Suppressor macrophage (primary cell): ENCODE measurements at places on chromosomes 3 and 15.

DNA sequence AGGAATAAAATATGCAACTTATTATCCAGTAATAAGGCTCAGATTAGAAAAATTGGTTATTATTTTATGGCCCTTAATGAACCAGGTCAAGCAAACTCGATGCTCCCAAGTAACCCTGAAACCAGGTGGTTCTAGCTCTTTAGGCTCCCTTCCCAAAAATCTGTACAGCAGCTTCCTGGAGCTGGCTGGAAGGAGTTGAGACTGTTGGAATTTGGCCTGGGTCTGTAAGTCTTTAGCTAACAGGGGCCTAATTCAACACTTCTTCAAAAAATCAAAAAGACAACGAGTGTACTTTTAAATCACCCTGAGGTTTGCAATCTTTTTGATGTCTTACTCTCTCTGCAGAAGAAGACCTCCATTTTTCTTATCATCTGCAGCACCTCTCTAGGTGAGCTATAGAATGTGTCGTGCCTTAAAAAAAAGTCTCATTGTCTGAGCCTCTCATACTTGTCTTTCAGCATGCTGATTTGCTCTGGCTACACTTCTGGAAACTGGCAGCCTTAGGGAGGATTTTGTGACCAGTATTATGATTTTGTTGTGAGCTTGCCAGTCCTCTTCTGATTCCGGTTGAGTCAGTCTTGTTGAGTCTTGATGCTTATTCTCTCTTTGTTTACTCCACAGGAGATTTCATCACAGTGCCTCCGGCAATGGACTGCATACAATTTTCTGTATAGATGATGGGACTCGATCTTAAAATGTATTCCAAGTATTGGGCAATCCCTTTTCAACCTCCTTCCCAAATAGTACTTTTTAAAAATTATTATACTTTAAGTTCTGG lies 235.0 kb upstream of the KBTBD8 start:
- no peak for DNase-seq

- no peak for DNase-seq
Measured at GRCh38 chr3:171817074-171817800, 7.0 kb upstream of the PLD1 start.

DNA sequence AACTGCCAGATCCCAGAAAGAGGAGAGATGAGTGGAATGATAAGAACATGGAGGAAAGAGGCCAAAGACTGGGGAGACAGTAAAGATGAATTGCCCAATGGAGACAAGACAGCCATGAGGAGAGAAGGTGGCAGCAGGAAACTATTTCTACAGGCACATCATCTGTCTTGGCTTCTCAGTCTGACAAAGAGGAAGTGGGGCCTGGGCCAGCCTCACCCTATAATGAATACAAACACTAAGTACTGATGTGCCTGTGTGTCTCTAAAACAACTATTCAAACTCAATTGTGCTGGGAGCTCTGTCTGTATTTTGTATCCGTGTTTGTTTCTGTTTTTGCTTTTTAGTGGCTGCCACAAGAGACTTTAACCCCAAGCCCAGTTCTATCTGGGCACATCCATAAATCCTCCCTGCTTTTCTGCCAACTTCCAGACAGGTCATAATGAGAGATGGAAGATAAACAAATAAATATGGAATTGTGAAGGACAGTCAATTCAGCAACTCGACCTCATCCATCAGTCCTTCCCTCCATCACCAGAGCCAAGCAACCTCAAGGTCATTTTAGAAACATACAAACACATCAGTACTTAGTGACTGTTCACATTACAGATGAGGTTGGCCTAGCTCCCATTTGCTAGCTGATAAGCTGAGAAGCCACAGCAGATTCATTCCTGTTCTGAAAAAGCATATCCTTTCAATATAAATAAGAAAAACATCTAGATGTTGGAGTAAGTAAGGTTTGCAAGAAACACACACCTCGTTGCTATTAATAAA lies 116.7 kb downstream of the CADPS start:
- no peak for DNase-seq

DNA sequence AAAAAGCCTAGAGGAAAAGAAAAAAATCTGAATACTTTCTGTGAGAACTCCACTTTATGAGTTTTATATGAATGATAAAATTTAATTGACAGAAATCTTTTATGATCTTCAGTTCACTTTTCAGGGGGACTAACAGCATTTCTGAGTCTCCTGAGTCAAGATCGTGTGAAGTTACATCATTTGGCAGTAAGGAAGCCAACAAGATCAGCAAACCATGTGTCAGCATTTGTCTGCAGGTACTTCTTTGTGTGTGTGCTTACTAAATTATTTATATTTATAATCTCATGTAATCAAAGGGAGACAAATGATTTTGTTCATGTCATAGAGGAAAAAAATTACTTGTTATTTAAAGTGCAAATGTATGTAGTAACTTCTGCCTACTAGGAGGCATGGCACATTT lies 217.6 kb downstream of the MBNL1 start:
- DNase-seq: no peak

DNA sequence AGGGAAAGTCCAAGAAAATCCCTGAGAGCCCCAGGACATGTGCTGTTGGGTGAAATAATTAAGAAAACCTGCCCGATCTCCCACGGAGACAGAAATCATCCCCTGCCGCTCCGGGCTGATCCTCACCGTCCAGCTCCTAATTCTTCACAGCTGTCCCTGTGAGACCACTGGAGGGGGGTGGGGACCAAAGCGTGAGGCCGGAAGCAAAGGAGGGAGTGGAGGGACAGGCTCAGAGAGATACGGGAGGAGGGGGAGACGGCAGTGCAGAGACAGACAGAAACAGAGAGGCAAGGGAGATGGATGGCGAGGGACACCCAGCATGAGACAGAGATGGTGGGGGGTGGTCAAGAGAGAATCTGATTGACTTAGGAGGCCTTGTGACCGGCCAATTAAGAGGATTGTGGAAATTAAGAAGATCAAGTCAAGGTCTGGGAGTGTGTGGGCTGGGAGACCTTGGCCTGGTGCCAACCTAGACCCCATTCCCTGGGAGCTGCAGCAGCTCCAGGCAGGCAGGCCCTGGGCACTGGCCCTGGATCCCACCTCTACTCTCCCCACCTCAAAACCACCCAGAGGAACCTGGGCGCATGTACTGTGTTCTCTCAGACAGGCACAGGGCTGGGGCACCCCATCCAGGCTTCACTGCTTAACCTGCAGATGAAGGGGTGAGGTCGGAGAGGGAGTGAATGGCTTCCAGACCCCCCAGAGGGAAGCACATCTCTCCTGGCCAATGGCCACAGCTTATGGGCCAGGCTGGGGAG lies 113.2 kb upstream of the ALDH1A3 start:
- DNase-seq: no peak

GRCh38 chr15:25246641-25247406 lies 192.0 kb downstream of the UBE3A start:
- DNase-seq: no peak

DNA sequence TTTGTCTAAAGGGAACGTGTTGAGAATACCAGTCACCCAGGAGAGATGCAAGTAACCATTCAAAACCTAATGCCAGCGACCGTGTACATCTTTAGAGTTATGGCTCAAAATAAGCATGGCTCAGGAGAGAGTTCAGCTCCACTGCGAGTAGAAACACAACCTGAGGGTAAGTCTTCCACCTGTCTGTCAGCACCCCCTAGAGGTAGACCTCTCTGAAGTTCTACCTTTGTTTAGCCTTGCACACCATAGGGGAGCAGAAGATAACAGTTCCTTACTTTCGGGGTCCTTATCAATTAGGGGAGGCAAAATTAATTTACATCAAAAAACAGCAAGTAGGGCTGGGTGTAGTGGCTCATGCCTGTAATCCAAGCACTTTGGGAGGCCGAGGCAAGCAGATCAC lies 124.4 kb downstream of the HCN4 start:
- DNase-seq: no peak

DNA sequence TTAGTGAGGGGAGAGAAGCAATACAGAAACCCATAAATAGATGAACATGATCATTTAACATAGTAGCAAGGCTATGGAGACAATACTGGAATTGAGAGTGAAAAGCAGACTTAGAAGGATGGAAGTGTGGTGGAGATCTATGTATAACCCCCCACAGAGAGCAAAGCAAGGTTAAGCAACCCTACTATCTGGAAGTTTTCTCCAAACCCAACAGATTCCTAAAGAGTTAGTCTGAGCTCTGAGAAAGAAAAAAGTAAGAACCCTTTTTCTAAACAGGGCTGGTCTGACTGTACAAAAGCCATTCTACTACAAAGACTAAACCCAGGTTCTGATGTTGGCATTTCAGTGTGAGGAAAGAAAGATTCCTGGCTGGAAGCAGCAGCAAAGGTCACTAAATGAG lies 153.2 kb downstream of the WNT5A start:
- DNase-seq: no peak

GRCh38 chr15:98308117-98308516 lies 340.2 kb upstream of the IGF1R start:
- no peak for DNase-seq

GRCh38 chr3:78281381-78281780 lies 1241.5 kb downstream of the ROBO2 start:
- DNase-seq: no peak

DNA sequence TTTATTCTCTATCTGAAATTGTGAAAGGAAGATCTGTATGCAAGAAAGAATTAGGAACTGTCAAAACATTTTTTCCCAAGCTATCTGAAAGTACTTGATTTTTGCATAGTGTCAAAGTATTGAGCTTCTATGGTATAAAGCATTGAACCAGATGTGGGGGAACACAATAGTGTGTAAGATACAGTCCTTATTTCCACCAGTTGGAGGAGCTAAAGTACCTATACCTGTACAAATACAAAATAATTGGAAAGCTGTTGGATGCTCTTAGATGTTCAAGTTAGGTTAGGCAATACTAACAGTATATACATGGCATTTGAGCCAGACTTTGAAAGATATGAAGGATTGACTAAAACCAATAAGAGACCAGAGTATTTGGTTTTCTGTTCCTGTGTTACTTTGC lies 148.4 kb downstream of the B3GALNT1 start:
- no peak for DNase-seq

- DNase-seq: no peak
Measured at GRCh38 chr15:88230823-88231222, 25.7 kb downstream of the NTRK3 start.

DNA sequence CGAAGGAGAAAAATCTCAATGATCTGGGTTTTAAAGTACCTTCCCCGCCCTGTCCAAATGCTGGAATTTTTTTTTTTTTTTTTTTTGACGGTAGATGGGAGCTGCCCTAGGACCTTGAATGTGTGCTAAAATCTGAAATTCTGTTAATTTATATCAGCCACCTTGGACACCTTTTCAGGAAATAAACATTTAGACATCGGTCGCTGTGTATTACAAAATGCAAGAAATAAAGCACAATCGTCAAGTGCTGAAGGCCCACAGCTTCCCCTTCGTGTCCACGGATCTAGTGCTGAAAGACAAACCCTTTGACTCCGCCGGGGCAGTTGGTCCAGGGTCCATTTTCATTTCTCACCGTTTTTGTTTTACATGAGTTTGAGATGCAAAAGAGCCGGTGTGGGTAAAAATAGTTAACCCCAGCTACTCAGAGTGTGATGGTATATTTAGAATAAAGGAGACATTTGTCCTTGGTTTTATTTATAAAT lies 90.2 kb upstream of the CHD2 start:
- peak; percentile 80 for DNase-seq

DNA sequence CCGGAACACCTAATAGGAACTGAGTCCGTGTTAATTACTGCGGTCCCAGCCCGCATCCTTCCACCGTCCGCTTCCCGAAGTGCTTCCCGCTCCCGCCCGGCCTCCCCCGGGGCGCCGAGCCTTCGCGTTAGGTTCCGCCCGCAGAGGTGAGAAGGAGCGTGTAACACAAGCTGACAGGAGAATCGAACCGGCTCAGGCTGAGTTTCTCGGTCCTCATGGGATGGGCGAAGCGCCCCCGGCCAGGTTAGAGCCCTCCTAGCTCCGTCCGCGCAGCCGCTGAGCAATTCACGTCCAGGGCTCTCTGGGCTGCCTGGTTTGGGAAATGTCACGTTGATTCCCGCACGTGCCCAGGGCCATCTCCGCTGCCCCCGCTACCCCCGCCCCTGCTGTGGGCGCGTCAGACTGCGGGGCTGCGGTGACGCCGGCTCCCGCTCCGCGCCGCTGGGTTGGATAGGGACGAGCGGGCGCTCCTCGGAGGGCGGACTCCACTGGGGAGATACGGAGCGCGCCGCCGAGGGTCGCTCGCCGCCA lies 954 bp downstream of the CLDN11 start:
- DNase-seq: no peak

- no peak for DNase-seq
Measured at GRCh38 chr3:86887876-86888275, 103.1 kb downstream of the VGLL3 start.

DNA sequence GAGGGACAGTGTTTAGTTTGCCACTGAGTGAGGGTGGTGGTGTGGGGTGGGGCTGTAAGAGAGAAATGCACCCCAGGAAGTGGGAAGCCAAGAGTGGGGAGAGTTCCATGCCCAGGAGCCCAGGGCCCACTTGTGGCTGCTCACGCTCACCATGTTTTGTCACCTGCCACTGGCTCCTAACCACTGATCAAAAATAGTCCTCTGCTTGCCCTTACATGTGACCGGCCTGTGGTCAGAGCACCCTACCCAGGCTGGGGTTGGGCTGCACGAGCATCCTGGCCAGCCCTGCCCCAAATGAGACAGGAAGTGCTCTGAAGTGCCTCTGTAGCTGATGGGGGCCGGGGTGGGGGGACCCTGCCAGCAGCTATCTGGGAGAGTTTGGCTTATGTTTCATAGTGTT lies 216.3 kb downstream of the RPLP1 start:
- peak; percentile 64 for DNase-seq

- DNase-seq: no peak
Measured at GRCh38 chr15:42724276-42724675, 12.7 kb downstream of the CDAN1 start.

DNA sequence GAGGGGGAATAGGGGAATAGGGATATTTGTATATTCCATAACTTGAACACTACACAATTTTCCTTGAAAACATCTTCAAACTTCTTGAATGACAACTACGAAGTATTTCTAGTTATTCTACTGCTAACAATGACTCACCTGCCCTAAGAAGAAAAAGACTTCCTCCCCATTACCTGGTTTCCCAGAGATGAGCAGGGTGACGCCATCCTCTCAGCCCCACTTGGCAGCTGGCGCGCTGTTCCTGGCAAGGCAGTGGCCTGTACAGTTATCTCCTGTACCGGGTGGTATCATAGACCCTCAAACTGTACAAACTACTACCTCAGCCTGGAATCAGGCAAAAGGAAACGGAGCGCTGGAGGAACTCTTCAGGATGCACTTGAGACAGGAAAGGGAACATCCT lies 10.4 kb downstream of the WDR82 start:
- no peak for DNase-seq

GRCh38 chr3:124600765-124601164 lies 129.5 kb upstream of the UMPS start:
- no peak for DNase-seq
